ENCODE measurements at places on chromosomes 16 and 17.

GRCh38 chr16:77937473-77938149, 84.7 kb upstream of the CLEC3A start:
- DNase-seq = no peak

DNA sequence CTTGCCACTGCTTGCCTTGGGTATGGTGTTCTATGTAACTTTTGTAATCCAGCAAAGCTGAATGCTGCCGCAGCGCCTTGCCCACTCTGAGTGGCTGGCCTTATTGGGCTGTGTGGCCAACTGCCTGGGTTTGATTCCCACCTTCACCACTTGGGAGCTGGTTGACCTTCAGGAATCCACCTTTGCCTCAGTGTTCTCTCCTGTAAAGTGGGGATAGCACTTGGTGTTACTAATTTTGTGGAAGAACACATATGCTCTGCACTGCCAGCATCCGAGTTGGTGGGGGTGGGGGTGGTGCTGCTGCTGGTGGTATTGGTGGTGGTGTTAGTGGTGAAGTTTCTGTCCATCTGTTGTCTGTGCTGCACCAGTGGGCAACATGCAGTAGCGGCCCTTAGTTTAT, 32.8 kb downstream of the AKAP1 start:
- DNase-seq = no peak

DNA sequence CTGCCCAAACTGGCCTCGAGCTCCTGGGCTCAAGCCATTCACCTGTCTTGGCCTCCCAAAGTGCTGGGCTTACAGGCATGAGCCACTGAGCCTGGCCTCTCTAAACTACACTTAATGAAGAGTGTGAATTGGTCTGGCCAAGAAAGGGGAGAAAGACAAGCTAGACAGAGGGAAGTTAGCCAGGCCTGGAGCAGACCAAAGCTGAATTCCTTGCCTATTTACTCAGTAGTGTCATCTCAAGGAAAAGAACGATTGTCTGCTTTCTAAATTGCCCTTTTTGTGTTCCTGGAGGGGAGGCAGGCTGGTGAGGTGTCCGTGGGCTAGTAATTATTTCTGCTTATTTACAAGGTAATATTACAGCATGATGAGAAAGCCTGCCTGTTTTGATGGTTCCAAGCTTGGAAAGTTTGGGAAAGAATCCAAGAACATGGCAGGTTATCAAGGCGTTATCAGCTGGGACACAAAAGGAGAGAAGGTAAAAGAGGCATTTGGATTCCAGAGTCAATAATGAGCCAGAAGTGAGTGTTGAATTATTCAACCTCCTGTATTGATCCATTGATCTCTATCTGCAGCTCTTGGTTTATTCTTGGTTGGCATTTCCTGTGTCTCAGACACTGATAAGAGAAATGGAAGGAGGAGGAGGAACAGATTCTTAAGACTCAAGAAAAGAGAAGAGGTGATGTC, 6.3 kb upstream of the CBFB start:
- DNase-seq = no peak

DNA sequence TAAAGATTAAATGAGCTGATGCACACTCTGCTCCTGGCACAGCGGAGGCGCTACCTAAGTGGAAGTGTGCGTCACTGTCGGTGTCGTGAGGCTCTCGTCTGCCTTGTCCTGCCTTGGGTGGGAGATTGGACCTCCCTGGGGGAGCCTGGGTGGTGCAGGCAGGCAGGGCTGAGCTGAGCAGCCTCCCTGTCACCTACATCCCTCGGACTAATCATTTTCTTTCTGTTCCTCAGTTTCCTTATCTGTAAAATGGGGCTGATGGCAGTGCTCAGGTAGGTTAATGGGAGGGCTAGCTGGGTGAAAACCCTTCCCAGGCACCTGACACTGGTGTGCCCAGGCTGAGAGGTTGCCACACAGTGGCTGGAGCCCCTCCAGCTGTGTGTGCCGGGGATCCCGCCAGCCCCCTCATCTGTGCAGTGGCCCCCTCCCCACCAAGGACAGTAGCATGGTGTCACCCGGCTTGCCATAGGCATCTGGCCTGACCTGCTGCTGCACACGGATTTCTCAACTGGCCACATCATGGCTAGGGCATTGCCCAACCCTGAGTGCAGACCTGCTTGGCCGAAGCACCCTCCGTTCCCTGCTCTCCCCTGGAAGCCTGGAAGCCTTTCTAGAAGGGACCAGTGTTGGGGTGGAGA, 4.3 kb downstream of the ADCY7 start:
- no peak for DNase-seq

DNA sequence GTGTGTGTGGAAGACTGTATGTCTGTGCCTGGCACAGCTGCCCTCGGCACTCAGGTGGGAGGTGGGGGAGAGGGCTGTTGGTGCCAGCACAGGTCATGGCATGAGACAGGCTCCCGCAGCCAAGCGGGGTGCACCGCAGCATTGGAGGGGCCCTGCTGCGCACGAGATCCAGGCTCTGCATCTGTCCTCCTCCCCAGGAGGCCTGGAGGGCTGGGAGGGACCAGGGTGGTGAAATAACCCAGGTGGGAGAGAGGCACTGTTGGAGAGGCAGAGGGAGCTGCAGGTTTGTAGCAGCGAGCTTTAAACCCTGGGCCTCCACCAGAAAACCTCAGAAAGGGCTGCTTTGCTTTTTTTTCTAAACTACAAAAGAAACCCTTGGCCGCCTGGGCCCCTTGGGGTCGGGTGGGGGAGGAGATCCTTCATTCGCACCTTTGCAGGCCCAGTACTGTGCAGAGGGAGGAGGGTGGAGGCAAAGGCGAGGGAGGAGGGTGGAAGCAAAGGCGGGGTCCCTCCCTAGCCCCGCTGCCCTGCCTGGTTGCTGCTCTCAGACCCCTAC, 241.7 kb downstream of the SEC14L1 start:
- DNase-seq = no peak

GRCh38 chr16:51755577-51756355, 604.7 kb upstream of the SALL1 start:
- DNase-seq = no peak

DNA sequence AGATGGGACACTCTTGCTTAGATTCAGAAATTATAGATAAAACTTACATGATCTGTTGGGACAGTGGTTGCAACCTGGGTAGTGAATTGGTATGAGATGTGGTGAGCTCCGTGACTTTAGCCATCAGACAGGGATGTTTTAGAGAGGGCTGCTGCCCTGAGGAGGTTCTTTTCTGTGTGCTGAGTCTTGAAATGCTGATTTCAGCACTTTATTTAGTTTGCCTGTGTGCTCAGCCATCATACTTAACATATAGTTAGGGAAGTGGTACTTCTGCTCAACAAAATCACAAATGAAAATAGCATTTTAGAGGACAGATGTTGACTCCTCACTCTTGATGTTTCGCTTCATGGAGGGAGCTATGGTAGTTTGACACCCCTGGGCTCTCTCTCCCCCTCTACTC, 95.9 kb upstream of the CDH13 start:
- no peak for DNase-seq

DNA sequence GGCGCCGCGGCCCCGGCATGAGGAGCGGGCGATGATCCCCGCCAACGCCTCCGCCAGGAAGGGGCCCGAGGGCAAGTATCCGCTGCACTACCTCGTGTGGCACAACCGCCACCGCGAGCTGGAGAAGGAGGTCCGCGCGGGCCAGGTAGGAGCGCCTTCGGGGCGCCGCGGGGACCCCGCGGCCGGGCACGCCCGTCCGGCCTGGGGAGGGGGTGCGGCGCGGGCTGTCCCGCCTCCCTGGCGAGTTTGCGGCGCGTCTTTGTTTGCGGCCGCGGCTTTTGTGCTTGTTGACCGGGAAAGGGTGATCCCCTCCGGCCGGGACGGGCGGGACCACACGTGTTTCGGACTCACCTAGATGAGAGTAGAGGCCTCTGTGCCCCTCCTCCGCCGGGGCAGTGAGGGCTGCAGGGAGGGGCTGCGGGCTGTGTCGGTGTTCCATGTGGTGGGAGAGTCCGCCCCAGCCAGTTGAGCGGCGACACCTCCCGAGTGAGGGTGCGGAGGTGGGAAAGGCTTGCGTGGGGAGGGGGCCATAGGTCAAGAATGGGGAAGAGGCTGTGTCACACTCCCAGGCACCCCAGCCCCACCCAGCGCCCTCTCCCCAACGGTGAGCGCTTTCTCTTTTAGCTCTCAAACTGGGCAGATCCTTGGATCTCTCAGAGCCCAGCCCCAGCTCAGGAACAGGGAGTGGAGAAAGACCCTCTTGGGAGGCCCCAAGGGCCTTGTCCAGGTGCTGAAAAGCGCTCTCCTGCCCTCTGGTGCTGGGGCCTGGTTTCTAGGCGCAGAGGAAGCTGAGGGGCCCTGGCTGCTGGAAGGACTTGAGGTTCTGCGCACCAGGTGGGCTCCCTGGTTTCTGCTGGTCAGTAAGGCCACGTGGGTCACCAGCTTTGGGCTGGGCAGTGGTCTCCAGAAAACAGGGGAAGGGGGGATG, 923 bp downstream of the ANKRD13B start:
- DNase-seq = no peak

DNA sequence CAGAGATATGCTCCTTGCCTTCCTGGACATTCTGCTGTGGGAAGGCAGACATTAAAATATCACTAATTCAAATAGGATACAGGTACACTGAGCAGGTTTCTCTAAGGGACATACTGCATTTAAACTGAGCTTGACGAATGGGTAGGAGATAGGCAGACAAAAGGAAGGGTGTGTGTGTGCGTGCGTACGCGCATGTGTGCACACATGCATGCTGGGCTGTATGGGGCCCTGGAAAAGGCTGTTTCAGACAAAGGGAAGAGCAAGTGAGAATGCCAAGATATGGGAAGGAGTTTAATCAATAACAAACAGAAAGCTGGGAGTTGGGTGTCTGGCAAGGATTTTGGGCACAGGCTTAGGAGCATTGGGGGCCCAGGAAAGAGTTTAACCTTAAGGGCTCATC, 196.2 kb downstream of the PRKCA start:
- DNase-seq = no peak

DNA sequence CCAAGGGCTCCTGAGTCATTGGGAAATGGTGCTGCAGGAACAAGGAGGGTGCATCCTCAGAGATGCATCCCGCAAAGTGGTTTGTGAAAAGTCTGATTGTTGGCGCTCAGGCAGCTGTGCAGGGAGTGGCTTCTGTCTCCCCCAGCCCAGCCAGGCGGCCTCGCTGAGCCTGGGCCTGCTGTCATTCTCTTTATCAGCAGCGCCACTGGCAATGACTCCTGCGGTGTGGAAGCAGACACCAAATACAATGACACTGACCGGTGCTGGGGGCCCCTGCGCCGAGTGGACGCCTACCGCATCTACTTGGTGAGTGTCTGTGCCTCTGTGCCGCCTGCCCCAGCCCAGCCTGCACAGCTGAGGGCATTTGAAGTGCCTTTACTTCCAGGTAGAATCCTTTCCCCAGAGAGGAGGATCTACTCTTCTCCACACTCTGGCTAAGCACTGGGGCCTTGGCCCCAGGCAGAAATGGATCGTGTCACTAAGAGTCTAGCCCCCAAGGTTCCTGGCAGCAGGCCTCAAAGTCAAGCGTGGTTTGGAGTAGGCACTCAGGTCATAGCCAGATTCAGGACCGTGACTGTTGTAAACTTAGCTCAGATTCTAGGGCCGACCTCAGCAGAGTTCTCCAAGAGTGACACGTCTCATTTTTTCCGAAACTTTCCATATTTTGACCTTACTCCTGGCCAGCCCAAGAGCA, 19.3 kb upstream of the NAT9 start:
- DNase-seq = peak; percentile 55

Measured in DMS79 (cell line).